NCI-H1048 (cell line): ENCODE measurements at places on chromosomes 1 and 21.
A peak's percentile ranks its signal among the peaks of the same experiment; 100 is the strongest.

- peak; percentile 33 for DNase-seq
These were observed 27.2 kb downstream of the XCL1 start for GRCh38 chr1:168603501-168604110.

GRCh38 chr1:165014753-165015152 lies 341.8 kb downstream of the LMX1A start:
- DNase-seq, result no peak

DNA sequence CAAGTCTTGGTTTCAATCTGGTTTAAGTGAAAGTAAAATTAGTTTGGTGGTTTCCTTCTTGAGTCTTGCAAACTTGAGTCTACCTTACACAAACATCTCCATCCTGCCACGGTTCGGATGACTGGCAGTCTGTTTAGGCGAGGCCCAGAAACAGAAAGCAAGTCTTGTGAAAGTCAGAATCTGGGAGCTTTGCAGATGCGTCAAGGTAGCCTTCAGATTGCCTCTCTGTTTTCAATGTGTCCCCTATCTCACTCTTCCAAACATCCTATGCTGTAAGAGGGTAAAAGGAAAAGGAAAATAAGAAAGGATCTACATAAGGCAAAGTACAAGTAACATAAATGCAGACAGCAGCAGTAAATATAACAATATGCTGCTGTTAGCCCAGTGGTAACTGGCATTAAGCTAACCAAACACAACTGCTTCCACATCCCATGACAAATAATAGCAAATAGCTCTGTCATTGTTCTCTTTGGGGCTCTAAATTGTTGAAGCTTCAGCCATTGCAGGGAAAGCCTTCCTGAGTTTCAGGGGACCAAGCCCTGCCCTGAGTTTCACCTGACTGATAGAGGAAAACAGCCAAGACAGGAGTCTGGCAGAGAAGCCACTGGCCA lies 26.2 kb upstream of the C1orf105 start:
- DNase-seq, result no peak

DNA sequence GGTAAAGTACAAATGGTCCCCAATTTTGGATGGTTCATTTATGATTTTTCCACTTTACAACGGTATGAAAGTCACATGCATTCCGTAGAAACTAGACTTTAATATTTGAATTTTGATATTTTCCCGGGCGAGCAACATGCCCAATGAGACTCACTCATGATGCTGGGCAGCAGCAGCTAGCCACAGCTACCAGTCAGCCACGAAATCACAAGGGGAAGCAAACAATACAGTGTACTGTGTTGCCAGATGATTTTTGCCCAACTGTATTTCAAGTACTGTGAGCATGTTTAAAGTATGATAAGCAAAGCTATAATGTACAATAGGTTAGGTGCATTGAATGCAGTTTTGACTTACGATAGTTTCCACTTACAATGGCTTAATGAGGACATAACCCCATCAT lies 266.8 kb downstream of the VAV3 start:
- DNase-seq, result no peak

DNA sequence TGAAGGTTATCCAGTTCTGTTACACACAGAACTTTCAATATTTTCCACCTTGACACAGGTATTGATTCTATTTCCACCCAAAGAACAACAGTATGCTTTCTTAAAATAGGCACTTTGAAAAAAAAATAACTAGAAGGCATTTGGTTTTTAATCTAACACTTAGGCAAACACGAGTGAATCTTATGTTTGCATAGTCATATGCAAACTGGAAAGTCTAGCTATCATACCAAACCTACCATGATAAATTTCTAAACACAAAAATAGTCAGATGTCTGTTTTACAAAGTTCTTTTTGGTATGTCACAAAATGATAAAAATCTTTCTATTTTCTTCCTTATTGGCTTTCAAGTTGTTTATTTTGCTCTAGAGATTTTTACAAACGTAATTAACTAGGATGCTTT lies 11.6 kb downstream of the DNASE2B start:
- DNase-seq, result no peak

DNA sequence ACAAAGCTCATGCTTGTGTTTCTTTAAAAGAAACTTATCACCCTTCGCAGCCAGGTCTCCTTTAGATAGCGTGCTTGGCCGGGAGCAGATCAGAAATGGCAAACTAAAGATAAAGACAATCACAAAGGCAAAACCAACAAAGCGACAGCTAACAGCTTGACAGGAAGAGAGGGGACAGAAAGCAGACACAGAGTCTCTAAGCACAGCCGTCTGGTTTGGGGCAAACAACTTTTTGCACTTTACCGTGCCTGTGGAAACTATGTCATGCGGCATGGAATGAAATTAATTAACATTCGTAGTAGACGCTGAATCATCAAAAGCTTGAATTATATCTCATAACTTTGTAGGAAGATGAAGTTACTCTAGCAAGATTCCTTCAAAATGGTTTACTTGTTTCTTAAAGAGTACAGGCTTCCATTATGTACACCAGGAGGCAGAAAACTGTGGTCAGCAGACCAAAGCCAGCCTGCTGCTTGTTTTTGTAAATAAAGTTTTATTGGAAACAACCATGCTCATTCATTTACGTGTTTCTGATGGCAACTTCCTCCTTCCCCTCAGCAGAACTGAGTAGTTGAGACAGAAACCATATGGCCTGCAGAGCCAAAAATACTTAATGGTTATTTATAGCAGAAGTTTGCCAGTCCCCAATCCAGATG lies 183.2 kb downstream of the KIF26B start:
- DNase-seq, result no peak

DNA sequence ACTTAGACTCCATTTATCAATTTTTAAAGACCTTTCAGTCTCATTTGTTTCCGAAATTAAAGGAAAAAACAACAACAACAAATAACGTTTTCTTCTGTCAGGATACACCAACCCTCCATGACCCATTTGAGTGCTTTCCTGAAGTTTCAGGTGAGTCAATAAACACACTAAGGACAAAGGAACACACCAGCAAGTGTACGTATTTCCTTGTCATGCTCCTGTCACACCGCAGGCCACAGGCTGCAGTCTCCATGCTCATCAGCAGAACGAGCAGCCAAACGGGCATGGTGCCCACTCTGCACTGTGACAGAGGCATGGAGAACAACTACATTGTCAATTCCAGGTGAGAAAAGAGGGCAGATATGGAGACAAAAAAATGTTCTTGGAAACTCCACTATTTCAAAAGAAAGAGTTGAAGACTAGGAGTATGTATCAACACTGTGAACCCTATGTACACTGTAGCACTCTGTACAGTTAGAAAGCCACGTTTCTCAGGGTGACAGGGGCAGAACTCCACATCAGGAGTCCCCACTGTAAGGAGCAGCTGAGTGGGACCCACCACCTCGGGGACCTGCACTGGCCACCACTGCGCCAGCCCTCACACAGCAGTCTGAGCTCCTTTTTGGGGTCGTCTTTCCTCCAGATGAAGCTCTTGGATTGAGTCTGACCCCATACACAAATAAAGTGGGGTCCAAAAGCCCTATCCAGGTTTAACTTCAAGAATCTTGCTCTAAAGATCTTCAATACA lies 2.6 kb downstream of the PTTG1IP start:
- DNase-seq, result no peak

- no peak for DNase-seq
These were observed 1.6 kb downstream of the DRAXIN start for GRCh38 chr1:11693024-11693590.

DNA sequence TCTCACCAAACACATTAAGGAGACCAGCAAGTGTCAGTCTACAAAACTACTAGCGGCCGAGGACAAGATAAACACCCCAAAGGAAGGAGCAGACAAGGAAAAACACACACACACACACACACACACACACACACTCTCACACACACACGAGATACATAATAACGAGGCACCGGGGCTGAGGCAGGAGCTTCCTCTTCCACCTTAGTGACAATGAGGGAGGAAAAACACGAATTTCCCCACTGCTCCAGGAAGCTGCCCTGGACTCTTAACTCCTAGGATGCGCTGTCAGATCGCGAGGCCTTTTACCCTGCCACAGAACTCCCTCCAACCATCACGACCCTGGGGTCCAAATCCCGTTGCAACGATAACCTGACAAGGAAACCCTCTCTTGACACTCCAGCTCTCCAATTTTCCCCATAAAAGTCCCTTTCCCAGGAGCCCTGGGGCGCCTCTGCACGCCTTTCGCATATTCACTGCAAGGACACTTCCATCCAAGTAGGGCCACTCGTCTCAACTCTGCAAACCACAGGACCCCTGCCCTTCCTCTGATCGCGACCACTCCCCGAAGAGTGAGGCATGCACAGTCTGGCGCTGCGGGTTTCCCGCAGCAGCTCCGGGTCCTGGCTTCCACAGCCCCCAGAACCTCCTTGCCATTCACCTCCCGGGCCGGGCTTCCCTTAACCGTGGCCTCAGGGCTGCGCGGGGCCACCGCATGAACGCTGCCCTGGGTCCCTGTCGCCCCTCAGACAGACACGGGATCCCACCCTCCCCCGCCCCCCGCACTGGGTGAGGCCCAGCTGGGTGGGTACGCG lies 581 bp downstream of the ETV3 start:
- no peak for DNase-seq

DNA sequence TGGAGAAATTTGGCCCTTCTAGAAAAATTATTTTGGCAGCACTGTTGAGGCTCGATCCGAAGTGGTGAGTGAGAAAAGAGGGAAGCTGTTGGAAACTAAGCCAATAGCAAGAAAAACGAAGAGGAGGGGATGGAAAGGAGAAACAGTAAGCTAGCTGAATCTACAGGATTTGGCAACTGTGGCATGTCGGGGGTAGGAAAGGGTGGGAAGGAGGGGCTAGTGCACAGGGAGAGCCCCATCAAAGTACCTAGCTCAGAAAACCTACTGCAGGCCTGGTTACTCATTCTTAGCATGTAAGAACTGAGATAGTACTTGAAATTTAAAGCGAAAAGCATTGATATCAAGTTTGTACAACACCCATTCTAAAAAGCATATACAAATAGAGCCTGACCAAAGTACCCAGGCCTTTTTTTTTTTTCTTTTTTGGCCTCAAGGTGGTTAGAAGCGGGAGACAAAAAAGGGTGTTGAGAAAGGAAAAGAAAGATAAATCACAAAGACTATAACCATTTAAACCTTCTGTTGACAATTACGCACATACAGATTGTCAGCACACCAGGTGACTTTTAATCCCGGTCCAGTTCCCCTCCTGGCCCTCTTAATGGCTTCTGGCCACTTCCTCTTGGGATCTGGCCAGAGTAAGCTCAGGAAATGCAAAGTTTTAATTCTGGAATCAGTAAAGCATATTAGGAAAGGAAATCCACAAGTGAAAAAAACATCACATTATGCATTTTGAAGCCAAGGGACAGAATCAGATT lies 50.4 kb downstream of the SLC16A1 start:
- no peak for DNase-seq

DNA sequence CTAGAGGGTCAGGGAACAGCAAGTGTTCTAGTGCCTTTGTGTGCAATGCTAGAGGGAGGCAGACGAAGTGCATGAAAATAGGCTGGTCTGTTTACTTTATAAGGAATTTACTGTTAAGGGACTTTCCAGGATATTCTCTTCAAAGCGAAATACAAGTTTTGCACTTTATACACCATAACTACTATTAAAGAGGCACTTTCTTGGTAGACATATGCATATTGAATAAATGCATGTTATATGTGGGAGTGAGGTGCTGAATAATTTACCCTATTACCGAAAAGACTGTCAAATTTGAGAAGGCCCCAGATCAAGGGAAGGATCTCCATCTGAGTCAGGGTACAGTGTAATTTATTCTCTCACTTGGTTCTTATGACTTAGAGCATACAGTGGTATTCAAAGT lies 310.5 kb downstream of the S1PR1 start:
- DNase-seq, result no peak

GRCh38 chr1:25727635-25728286 lies 72.2 kb upstream of the SELENON start:
- DNase-seq, result no peak

DNA sequence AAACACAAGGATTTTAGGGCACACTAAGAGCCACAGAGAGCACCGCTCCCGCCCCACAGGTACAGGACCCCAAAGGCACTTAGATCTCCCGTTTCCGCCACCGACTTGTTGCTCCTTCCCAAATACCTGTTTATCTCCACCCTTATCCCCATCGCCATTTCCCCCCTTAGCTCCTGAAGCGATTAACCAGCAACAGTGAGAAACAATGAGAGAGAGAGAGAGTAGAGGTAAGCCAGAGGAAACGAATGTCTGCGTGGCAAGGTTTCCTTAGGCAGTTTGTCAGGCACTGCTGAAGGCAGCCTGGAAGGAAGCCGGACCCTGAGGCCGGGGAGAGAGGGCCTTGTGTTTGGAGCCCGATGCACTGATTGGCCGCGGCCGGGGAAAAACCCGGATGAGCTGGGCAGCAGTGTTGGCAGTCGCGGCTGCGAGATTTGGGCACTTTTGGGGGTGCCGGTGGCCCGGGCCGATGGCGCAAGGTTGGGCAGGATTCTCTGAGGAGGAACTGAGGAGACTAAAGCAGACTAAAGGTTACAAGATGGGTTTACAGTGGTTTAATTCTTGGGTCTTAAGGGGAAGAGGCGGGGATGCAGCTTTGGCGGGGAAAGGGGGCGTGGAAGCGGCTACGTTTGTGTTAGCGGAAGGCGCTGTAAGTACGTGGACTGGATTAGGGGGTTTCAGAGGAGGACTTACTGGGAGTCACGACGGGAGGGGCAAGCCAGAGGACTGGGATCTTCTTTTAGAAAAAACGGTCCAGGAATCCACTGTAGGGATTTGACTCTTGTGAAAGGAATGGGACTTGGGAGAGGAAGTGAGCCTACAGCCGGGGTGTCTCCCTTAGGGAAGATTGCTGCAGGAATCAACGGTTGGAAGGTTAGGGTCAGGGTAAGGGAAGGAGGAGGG lies at the start of gene GORAB:
GORAB (plus strand) TSS at position 409 of the 900 bp plus-strand sequence; CDS start at position 467, 58 bp downstream.
- DNase-seq, result peak; percentile 93

DNA sequence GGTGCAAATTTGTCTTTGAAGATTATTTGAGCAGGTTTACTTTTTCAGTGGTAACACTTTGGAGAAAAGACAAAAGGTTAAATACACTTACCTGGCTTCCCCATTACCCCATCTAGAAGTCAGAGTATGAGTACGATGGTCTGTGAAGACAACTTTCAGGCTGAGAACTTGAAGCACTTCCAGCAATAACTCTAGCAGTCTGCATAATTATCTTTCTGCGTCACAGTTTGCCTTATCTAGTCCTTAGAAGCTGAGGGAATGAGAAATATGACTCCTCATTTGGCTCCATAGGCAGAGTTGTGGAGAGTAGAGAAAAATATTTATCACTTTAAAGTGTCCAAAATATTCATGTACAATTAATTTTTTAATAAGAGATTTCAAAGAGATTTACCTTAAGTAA lies 323.4 kb upstream of the CAMK1G start:
- DNase-seq, result no peak

GRCh38 chr1:85607921-85608265 lies 27.3 kb downstream of the CCN1 start:
- DNase-seq, result no peak

DNA sequence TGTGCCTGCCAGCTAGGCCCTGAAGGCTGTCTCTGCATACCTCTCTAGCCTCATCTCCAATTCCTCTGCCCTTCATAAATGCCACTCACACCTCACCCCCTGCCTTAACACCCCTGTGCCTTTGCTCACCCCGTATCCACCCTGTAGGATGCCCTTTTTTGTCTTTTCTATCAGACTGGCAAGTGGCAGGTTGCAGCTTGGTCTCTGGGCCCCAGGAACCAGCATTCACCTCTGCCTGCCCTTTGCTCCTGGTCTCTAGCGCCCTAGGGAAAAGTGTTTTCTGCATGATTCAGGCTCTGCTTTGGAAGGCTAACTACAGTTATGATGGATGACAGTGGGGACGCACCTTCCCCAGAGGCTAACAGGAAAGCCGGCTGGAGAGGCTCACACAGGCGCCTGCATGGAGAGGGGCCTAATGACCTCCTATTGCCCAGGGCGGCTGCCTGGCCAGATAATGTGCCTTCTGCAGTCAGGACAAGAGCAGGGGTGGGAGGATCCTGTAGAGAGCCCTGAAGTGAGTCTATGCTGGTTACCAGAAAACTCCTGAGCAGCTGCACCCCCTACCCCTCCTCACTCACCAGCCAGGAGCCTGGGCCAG lies 11.2 kb downstream of the KANK4 start:
- no peak for DNase-seq
